ENCODE measurements at places on chromosomes 5 and 9. TPM values are rescaled to one million over a fixed set of nuclear protein-coding genes. Genes with fewer than 3 reads are reported as not detected.

DNA sequence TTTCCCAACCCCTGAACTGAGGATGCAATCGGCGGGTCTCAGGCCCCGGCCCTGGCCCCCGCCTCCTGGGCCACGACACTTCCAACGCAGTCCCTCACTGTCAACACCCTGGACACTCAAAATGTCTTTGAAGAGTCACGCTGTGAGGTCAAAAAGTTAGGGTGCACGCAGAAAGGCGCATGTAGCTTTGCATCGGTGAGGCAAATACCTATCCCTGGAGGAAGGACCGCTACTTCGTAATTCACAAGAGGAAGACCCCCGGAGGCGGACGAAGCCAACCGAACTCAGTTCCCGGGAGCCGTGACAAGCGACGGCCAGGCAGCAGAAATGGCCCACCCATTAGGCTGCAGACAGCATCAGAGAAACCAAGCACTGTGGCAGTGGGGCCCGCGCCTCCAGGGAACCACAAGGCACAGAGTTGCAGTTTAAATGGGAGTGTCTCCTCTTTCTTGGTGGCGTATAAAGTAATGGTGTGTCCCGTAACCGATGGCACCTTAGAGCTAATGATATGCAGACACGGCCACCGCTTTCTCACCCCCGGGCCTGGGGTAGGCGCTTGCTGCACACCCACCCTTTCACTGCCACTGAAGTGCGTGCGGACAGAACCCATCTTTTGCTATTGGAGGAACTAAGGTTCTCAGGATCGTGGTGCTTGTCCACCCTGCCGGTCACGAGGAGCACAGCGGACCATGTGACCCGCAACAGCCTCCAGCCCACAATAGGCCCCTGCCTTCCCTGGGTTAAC, 9.0 kb downstream of the ADAMTS2 start:
- no peak for DNase-seq

Gene ENC1
- 0.96 TPM for total RNA-seq

GRCh38 chr5:141359790-141360426, at the start of gene PCDHGB2:
Gene PCDHGB2 (plus strand): TSS chr5:141359994. CDS start chr5:141360136, 142 bp downstream.
- no peak for DNase-seq

DNA sequence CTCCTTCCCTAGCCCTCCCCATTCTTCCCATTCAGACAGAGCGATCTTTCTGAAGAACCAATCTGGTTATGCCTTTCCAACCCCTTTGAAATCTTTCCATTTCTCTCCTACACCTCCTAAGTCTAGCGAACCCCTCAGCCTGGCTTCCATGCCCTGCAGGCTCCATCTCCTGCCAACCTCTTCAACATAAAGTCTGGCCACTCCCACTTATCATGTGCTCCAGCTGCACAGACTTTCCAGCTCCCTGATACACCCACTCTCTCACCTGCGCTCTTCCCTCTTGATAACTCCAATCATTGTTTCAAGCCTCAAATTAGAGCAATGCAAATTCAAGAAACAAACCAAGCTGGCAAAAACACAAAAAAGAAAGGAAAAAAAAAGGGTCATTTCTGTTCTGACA, 3.8 kb upstream of the ORM1 start:
- no peak for DNase-seq

DNA sequence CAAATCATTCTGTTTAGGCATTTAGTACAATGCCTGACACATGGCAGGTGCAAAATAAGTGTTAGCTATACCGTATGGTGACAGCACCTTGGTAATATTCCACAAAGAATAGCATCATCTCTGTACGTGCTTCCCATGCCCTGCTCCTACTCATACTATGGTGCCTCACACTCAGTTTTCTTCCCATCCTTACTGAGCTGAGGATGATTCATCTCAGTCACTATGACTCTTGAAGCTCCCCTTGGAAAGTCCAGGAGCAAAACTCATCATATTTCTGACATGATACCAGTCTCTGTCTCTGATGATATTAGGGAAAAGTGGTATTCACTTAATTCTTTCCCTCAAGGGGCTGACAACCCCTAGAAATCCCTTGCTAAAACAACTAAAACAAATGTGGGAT, 423.3 kb downstream of the EFNA5 start:
- no peak for DNase-seq

- no peak for DNase-seq
Observed at GRCh38 chr9:69645488-69645887, 26.7 kb downstream of the APBA1 start.

DNA sequence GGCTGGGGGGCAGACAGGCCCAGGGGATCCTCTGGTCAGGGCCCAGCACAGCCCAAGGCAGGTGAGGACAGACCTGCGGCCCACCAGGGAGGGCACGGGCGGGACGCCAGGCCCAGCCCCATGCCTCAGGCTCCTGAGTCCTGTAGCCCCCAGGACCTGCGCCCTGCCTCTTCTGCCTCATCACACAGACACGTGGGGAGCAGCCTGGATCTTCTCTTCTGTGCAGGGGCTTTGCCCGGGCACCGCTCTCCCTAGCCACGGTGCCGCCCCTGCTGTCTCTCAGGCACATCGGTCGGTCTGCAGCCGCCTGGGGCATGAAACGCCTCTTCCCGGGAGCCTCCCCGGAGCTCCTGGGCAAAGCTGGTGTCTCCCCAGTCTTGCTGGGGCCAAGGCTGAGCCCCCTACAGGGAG, 40.2 kb upstream of the EGFL7 start:
- DNase-seq, result no peak
